Epithelial cell of prostate (primary cell): ENCODE measurements at places on chromosomes 3 and 15.

- DNase-seq: no peak
These were observed 5.8 kb upstream of the SUCNR1 start for GRCh38 chr3:151867666-151868065.

GRCh38 chr15:38163658-38164057 is 89.0 kb upstream of the SPRED1 start:
- no peak for DNase-seq

GRCh38 chr15:28122038-28122949 is 23.2 kb upstream of the OCA2 start:
- no peak for DNase-seq

DNA sequence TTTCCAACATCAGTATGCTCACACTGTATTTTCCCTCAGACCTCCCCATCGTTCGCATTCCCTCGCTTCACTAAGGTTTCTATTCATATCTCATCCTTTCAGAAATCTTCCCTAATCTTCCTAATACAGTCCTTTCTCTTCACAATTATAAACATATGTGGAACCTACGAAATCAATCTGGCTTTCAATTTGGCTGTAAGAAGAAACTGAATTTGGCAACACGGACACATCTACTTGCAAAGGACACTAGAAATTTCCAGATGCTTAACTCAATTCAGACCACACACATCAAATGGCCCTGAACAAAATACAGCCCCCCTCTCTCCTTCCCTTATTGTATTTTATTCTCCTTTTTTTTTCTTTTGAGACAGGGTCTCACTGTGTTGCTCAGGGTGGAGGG is 39.1 kb upstream of the TM4SF19 start:
- no peak for DNase-seq

DNA sequence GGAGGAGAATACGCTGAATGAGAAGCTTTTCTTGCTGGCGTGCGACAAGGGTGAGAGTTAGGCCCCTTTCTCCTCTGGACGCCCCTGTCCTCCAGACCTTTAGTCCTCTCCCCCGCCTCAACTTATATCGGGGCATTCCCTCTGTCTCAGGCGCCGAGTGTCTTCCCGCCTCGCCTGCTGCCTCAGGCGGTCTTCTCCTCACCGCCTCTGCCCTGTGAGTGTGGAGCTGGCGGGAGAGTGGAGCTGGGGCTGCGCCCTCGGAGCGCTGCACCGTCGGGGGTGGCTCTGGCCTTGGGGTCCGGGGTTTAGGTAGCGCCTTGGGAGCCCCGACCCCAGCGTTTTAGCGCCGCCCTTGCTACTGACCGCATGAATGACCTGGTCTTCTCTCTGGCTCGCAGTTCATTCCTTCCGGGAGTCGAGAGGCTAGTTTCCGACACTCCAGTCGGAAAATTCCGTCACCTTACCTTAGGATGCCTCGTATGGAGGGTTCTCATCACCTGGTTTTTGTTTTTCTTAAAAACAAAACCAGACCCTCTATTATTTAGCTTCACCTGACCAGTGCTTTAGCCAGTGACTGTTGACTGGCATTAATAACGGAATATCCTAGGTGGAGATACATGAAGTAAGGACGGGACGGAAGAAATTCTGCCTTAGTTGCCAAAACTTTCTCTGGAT is 985 bp downstream of the TRPC1 start:
- DNase-seq: no peak

- no peak for DNase-seq
These were observed 107.1 kb upstream of the TSC22D2 start for GRCh38 chr3:150300852-150301517.

DNA sequence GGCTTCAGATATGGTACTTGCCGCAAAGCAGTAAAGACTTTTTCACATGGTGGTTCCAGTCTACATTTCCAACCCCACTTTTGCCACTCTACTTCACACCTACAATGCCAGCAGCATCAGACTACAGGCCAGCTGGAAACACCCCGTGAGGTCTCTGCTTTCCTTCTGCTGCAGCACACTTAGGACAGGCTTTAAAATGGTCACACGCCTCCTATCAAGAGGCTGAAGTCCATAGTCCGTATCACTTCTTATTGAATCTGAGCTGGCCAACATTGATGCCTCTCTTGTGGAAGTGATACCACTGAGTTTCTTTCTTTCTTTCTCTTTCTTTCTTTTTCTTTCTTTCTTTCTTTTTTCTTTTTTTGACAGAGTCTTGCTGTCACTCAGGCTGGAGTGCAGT is 59.8 kb downstream of the ZNF860 start:
- DNase-seq: no peak

GRCh38 chr15:67037694-67038093 is 27.7 kb upstream of the SMAD3 start:
- DNase-seq: no peak

- DNase-seq: no peak
These were observed 8.7 kb downstream of the PXK start for GRCh38 chr3:58341376-58341775.

GRCh38 chr3:126752303-126753190 is 48.5 kb downstream of the CHCHD6 start:
- DNase-seq: peak; percentile 31

GRCh38 chr3:195889870-195890295 is 18.5 kb downstream of the TNK2 start:
- DNase-seq: no peak

- peak; percentile 6 for DNase-seq
These were observed 297.4 kb upstream of the EPHA3 start for GRCh38 chr3:88809993-88810392.

DNA sequence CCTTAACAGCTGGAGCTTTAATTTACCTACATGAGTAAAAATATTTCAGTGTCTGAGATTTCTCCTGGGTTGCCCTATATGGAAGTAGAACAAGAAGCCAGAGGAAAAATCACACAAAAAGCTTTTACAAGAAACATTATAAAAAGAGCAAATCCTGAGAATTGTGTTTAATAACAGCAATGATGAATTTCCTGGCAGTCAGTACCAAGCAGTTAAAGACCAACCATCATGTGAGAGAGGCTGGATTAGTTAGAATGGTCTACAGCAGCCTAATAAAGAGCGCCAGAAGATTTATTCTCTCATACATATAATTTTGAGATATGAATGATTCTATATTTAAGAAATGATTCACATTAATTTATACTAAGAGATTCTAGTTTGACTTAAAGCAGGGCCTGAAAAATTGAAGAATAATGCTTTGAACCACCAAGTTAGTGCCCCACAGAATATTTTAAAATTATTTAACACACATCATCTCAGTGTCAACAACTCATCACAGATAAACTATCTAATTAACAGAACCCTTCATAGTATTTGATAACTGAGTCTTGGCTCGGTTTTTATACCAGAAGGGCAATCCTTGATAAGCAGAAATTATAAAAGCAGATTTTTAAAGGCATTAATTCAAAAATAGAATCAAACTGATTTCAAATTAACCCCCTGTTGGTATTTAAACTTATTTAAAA is 59.9 kb upstream of the DPH6 start:
- DNase-seq: no peak

GRCh38 chr3:117688583-117688982 is 979.0 kb downstream of the TUSC7 start:
- no peak for DNase-seq

- DNase-seq: no peak
These were observed 105.4 kb upstream of the TNIK start for GRCh38 chr3:171565481-171566058.

DNA sequence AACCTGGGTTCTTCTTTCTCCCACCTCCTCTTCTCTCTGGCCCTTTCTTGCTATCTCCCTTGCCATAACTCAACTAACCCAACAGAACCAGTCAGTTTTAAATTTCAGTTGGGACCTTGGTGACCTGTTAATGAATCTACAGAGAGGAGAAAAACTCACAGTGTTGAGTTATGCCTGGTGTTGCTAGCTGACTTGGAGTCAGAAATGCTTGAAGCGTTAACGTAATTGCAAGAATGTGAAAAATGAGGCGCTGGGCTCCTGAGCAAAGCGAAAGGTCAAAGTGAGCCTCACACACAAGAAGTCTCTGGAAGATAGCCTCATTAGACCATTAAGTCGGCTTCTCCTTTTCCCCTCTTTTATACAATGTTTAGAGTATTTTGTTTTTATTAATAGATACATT is 18.4 kb downstream of the MEIS2 start:
- DNase-seq: no peak

DNA sequence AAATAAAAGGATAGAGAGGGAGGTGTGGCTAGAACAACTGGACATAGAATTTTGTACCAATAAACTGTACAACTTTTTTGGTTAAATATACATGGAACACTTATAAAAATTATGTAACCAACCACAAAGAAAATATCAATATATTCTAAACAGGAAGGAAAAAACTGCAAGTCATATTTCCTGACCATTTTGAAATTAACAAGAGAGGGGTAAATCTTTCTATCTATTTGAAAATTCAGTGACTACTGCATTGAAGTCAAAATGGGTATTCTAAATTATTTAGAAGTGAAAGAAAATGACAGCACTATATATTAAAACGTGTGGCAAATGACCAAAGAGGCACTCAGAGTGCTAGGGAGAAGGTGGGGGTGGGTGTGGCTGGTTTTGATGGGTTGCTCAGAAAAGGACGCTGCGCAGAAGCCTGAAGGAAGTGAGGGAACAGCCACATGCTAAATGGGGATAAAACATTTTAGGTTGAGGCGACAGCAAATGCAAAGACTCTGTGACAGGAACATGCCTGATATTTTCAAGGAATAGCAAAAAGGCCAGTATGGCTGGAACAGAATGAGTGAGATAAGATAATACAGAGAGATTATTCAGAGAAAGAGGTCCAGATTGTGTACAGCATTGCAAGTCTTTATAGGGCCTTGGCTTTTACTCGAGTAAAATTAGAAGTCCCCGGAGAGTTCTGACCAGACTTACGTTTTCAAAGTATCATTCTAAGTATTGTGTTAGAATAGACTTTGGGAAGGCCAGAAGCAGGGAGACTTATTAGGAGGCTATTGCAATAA is 41.1 kb downstream of the ERICH6 start:
- DNase-seq: no peak

DNA sequence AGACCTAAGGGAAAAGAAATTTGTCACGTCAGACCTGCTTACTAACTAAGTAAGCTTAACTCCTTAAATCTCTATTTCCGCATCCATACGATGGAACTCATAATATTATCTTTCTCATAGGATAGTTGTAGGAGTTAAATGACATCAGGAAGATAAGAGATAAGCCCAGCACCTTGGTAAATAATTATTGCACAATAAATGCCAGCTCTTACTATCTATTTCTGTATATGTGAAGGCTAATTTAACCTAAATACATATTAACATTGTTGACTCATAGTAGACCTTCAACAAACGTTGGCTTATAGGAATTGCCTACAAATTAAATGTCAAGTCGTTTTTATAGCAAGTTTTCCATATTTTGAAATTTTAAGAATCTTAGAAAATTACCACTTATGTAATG is 709.0 kb downstream of the CADM2 start:
- DNase-seq: no peak

GRCh38 chr3:107206945-107207344 is 170.3 kb upstream of the CCDC54 start:
- DNase-seq: no peak

GRCh38 chr15:66423149-66423548 is 36.4 kb downstream of the MAP2K1 start:
- DNase-seq: no peak
